ENCODE measurements at places on chromosomes 1 and 21. TPM values are rescaled to one million over a fixed set of nuclear protein-coding genes. Genes with fewer than 3 reads are reported as not detected.

Gene KAZN
- 10.8 TPM for polyA plus RNA-seq

Gene C8B
- polyA plus RNA-seq = not detected

Gene CFHR3
- 0.15 TPM for polyA plus RNA-seq

Gene SHE
- 3.2 TPM for polyA plus RNA-seq

Gene AGMAT
- 0.29 TPM for polyA plus RNA-seq

Gene LRRC53
- not detected for polyA plus RNA-seq

Gene MROH9
- polyA plus RNA-seq = not detected

Gene GBP6
- 0.22 TPM for polyA plus RNA-seq

Gene SPRR2B
- polyA plus RNA-seq = not detected

Gene TMEM82
- not detected for polyA plus RNA-seq

Gene DIO1
- not detected for polyA plus RNA-seq

Gene ATP1A2
- polyA plus RNA-seq = 7.3 TPM

Gene NPR1
- 14.9 TPM for polyA plus RNA-seq

Gene DNASE2B
- not detected for polyA plus RNA-seq

Gene PKLR
- polyA plus RNA-seq = 0.02 TPM

Gene HEYL
- polyA plus RNA-seq = 16.6 TPM

Gene SLC1A7
- 0.54 TPM for polyA plus RNA-seq

Gene FAM131C
- 0.04 TPM for polyA plus RNA-seq

Gene SLAMF7
- polyA plus RNA-seq = 0.34 TPM

Gene TSSK3
- 0.22 TPM for polyA plus RNA-seq

Gene ICOSLG
- polyA plus RNA-seq = 2.4 TPM

Gene TSPAN1
- 7.0 TPM for polyA plus RNA-seq

Gene IL20
- polyA plus RNA-seq = 0.67 TPM

Gene STUM
- polyA plus RNA-seq = 1.5 TPM

Gene PGLYRP4
- polyA plus RNA-seq = not detected

Gene C4BPB
- 3.0 TPM for polyA plus RNA-seq

Gene GBP7
- polyA plus RNA-seq = not detected

Gene ANKRD34A
- 0.21 TPM for polyA plus RNA-seq

Gene HTR6
- polyA plus RNA-seq = not detected

Gene SPATA17
- 0.06 TPM for polyA plus RNA-seq

Gene CD5L
- 0.45 TPM for polyA plus RNA-seq

Gene TBX15
- 0.79 TPM for polyA plus RNA-seq

Gene SPATA1
- polyA plus RNA-seq = 0.18 TPM

Gene NBPF8
- polyA plus RNA-seq = 7.0 TPM

Gene RYR2
- 1.1 TPM for polyA plus RNA-seq
